GDM1 (cell line): ENCODE measurements at places on chromosomes 16 and 17.

DNA sequence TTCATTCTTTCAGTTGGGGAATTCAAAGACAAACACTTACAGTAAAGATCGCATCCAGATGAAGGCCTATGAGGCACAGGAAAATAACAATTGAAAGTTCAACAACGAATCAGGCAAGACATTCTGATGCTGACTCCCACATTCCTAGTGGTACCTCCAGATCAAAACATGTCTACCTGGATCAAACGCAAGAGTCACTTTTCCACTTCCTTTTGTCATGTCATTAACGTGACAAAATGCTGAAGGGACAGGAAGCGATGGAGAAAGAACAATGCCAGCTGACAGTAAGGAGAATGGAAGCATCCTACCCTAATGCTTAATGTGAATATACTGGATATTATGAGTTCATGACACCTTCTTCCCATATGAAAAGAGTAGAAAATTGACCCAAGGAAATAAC is 365.4 kb upstream of the CDH11 start:
- DNase-seq = no peak

DNA sequence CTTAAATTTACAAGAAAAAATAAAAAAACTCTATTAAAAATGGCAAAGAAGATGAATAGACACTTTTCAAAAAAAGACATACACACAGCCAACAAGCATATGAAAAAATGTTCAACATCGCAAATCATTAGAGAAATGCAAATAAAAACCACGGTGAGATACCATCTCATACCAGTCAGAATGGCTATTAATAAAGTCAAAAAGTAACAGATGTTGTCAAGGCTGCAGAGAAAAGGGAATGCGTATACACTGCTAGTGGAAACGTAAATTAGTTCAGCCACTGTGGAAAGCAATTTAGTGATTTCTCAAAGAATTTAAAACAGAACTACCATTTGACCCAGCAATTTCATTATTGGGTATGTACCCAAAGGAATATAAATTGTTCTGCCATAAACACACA is 31.4 kb downstream of the CAPNS2 start:
- DNase-seq = no peak

GRCh38 chr17:50871364-50871763 is 5.2 kb upstream of the TOB1 start:
- no peak for DNase-seq

- DNase-seq = no peak
Measured at GRCh38 chr17:80706463-80706867, 161.8 kb downstream of the RPTOR start.

DNA sequence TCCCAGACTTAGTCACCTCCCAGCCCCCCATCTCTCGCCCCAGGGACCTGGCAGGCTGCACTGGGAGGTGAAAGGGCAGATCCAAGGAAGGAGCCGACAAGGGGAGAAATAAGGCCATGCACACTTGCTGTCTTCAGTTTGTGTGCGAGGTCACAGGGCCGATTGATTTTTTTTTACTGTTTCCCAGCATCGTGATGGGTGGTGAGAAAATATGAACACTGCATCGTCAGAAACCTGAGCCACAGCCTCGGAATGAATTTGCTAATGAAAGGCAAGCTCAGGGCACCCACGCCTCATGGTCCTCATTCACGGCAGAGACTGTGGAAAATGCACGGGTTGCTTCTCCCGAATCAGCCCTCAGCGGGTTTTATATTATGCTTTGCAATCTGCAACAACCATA is 98.0 kb downstream of the SOCS1 start:
- DNase-seq = no peak

DNA sequence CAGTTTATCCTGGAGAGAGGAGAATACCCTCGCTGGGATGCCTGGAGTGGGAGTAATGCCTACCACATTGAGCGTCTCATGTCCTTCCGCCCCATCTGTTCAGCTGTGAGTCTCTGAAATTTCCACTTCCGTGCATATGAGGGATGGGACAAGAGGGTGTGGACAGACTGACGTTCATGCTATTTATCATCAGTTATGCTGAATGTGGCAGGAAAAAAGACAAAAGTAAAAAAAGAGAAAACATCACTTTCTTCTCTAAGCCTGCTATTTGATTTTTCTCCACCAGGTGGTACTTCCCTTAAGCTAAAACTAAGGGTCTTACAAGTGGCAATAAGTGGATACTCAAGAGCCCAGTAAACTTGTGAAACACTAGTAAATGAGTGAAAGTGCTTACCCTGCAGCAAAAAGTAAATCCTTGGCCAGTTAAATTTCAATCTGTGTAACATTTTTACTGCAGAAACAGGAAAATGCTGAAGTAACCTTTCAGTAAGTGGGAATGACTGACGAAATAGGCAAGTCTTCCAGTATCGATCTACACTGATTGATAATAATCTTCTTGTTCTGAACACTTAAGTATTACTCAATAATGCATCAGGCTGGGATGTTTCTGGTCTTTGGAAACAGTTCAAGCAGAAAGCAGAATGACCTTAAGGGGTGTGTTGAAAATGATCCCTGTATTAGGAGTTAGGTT is 5.6 kb downstream of the CRYBA1 start:
- peak; percentile 8 for DNase-seq
